ENCODE measurements at places on chromosomes 7 and 10.

- DNase-seq = no peak
Observed at GRCh38 chr7:98669329-98670000, 52.4 kb downstream of the NPTX2 start.

GRCh38 chr7:22604246-22604645, 104.3 kb upstream of the STEAP1B start:
- DNase-seq = no peak

GRCh38 chr10:129579228-129579627, 112.2 kb downstream of the MGMT start:
- no peak for DNase-seq

GRCh38 chr7:75066521-75066920, 7.1 kb downstream of the RCC1L start:
- no peak for DNase-seq

GRCh38 chr7:105764506-105764905, 111.9 kb downstream of the ATXN7L1 start:
- no peak for DNase-seq

DNA sequence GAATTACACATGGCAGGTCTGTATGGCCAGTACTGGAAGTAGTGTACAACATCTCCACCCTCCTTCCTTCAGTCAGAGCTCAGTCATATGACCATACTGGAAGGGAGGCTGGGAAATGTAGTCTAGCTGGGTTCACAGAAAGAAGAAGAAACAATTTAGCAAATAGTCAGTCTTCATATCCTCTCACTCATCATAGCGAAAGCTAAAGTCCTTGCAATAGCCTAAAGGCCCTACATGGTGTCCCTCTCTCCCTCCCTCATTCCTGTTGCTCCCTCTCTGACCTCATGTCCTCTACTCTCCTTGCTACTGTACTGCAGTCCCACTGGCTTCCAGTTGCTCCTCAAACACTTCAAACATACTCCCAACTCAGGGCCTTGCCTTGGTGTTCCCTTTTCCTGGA, 4.3 kb upstream of the CALU start:
- DNase-seq = no peak

DNA sequence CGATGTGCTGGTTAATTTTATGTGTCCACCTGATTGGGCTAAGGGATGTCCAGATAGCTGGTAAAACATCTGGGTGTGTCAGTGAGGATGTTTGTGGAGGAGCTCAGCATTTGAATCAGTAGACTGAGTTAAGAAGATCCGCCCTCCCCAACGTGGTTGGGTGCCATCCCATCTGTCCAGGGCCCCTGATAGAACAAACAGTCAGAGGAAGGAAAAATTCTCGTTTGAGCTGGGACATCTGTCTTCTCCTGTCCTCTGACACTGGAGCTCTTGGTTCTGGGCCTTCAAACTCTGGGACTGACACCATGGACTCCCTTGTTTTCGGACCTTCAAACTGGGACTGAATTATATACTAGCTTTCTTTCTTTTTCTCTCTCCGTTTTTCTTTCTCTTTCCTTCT, 59.6 kb downstream of the CARD11 start:
- no peak for DNase-seq

DNA sequence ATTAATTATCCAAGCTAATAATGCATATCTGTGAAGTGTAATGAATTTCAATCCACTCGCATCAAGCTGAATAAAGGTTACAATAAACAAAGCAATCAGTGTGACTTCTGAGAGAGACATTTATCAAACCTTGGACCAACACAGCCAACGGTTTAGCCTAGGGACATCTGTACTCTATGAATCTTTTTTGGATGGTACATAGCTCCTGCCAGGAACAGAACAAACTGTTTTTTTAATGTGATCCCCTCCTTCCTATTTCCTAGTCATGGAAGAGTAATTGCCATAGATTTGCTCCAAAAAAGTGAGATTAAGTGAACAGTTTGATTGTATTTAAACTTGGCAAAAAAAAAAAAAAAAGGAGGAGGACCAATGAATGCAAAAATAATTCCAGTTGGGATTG, 11.2 kb upstream of the NRCAM start:
- DNase-seq = no peak

DNA sequence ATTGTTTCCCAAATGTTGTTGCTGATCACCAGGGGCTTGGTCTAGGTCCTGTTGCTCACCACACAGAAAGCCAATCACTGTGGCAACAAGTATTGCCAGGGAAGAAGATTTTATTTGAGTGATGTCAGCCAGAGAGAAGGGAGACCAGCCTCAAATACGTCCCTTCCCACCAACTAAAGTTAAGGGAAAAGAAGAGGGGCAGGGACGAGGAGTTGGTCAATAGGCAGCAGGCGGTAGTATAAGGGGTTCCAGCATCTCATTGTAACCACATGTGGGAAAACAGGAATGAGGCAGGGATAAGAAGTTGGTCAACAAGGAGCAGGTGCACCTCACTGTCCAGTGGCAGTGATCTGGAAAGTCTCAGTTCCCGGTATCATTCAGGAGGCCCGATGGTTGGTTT, 138.9 kb upstream of the KCNMA1 start:
- no peak for DNase-seq

- peak; percentile 81 for DNase-seq
Observed at GRCh38 chr10:119445311-119445934, 97.1 kb downstream of the RGS10 start.

DNA sequence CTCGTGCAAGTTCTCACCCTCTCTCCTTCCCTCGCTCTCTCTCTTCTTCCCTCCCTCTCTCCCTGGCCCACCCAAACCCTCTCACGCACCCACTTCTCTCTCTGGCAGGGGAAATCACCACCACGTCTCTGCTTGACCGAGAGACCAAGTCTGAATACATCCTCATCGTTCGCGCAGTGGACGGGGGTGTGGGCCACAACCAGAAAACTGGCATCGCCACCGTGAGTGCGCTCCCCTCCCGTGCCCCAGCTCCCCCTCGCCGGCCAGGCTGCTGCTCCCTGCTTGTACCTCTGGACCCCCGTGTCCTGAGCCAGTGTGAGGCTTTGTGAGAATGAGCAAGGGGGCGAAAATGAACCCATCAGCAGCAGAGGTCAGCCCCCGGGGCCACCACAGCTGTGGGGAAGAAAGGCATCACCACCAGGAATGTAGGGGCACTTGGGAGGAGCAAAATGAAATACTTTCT, 25.5 kb downstream of the C10orf105 start:
- no peak for DNase-seq

GRCh38 chr7:152336754-152337368, 98.9 kb downstream of the KMT2C start:
- DNase-seq = peak; percentile 58

DNA sequence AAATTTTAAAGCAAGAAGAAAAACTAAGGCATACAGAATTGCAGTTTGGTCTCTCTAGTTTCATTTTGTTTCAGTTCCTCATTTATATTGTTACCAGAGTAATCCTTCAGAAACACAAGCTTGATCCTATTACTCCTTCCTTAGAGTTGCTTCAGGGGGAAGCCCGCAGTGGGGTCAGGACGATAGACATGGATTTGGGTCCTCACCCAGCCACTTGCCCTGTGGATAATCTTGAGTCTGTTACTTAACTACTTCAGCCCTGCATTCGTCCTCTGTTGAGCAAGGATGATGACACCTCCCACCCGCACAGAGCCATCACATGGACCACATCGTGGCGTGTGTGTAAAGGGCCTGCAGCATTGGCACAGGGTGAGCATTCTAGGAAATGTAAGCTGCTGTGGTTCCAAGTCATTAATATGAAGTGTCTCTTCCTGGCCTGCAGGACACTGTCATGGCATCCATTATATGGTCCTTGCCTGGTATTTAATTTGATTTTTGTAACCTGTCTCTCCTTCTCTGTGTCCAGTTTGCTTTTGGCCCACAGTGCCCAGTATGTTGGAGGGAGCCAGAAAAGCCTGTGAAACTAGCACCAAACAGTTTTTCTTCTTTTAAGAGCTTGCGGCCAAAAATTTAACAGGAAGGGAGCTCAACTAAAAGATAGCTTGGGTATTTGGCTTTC, 111.2 kb downstream of the EEPD1 start:
- peak; percentile 39 for DNase-seq

DNA sequence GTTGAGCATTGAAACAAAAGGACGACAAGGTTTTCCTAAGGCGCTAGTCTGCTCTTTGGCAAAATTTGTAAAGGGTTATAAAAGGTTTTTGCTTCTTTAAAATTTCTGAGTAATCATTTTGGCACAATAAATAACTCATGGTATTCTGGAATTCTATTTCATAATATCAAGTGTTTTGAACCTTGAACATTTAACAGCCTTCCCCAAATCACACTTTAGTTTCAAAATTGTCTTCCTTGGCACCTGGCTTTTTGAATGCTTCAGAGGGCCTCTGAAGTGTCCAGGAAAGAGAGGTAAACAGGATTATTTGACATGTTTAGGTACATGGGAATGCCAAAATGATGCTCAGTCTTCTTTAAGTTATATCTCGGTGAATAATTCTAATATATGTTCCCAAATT, 220.8 kb downstream of the PHF14 start:
- DNase-seq = no peak

- no peak for DNase-seq
Observed at GRCh38 chr10:27145937-27146336, 8.2 kb downstream of the YME1L1 start.

DNA sequence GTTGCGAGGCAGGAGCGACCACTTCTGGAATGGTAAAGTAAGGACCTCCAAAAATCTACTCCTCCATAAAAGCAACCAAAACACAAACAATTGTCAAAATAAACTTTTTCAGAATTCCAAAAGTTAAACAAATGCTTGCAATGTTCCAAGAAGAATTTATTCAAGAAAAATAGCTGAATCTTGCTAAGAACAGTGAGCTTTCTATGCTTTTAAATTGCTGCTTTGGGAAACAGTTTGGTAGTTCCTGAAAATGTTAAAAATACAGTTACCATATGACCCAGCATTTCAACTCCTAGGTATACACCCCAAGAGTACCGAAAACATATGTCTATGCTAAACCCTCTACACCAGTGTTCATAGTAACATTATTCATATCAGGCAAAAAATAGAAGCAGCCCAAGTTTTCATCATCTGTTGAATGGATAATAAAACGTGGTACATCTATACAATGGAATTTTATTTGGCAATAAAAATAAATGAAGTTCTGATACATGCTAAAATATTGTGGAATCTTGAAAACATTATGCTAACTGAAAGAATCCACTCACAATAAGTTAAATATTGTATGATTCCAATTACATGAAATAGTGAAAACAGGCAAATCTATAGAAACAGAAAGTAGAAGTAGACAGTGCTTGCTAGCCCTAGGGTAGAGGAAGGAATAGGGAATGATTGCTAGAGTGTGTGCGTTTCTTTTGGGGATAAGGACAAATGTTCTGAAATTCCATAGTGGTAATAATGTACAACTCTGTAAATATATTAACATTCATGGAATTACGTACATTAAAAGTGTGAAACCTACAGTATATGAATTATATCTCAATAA, 57.0 kb downstream of the LRRN3 start:
- no peak for DNase-seq

GRCh38 chr10:95327367-95327766, 36.6 kb upstream of the PDLIM1 start:
- DNase-seq = peak; percentile 94

DNA sequence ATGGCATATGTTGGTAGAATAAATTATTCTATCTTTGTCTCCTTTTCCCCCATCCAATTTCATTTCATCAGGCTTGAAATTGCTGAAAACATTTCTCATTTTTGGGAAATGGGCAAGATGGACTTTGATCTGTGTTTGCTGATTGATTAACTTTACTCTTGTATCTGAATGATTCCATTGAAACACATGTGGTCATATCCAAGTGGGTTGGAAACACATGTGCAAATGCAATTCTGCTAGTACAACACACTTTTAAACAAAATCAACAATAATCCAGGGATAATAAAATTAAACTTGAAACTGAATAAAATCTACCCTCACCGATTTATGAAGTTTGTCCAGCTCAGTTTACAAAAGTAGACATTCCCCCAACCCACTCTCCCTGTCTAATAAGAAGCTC, 96.9 kb downstream of the EPDR1 start:
- no peak for DNase-seq

DNA sequence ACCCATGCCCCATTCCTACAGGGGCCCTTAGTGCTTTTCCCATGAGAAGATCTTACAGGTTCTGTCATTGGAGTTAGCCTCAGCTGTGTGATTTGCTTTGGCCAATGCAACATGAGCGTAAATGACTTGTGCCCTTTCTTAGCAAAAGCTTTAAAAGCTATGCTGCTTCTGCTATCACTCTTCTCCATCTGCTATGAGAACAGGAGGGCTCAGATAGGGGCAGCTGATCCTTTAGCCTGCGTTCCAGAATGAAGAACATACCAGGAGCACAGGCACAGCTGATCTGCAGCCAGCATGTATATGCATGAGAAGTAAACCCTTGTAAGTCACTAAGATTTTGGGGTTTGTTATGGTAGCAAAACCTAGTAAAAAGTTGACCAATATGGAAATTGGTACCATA, 218.2 kb downstream of the SH2D4B start:
- no peak for DNase-seq

- DNase-seq = no peak
Observed at GRCh38 chr10:84424731-84425167, 96.4 kb downstream of the CCSER2 start.

DNA sequence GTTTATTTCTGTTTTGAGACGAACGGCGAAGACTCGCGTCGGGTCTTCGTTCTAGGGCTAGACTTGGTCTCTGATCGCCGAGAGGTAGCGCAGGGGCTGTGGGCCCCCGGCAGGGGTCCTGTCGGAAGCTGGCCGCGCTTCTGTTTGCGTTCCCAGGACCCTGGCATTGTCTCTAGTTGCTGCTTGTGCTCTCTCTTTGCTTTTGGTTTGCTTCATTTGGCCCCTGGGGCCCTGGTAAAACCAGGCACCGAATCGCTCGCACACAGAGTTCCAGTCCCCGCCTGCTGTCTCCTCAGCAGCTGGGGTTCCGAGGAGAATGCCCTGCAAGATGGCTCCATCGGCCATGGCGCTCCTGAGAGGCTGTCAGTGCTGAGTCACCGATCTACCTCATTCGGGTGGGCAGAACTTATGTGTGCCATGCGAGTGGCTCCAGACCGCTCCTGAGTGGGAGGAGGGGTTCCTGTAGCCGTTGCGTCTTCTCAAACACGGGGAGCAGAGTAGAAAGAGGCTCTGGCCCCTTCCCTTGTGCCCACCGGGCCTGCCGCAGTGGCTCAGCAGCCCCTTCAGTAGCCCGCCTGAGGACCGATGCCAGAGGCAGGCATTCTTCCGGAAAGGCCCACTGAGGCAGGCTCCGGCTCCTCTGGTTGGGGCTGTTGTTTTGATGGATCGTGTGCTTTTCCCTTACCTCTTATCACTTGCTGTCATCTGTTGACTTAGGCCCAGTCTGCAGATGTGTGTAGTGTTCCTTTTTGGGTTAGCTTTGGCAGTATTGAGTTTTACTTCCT, 826 bp downstream of the CHPF2 start:
- DNase-seq = no peak

GRCh38 chr10:93911866-93912265, 18.1 kb downstream of the SLC35G1 start:
- DNase-seq = no peak

All from WERI-Rb-1 (cell line).